Fibroblast of skin of left biceps (primary cell): ENCODE measurements at places on chromosomes 5 and 9.

- DNase-seq = no peak
Observed at GRCh38 chr9:38240051-38240450, 152.5 kb upstream of the ALDH1B1 start.

GRCh38 chr5:178123094-178123965 is 7.5 kb upstream of the RMND5B start:
- DNase-seq = no peak

DNA sequence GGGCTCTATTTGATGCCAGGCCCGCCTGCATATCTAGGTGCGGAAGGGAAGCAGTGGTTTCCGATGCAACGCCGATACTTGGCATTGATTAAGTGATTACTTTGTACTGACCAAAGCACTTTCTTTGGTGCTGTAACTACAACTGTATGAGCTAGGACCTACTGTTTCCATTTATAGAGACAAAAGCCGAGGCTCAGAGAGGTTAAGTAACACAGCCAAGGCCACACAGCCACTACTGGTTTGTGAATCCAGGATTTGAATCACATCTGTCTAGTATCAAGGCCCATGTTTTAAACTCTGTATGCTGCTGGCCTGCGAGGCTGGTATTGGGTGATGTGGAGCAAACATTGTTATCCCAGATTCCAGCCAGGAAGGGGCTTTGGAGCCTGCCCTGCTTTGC is 41.4 kb downstream of the MVB12B start:
- DNase-seq = no peak

DNA sequence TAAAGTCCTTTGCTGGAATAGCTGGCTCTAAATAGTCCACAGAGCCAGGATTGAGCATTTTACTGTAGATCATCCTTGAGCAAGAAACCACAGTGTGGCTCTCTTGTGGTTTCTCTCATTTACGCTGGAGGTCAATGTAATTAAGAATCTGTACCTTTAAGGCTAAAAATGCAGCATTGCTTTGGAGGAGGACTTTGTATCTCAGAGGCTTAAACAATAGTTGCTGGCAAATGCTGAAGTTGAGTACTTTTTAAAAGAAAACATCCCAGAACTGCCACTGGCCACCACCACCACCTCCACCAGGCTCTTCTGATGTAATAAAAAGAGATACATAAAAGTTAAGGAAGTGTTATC is 177.3 kb upstream of the ADAMTSL1 start:
- DNase-seq = no peak

- no peak for DNase-seq
Observed at GRCh38 chr9:130084337-130084736, 30.6 kb downstream of the GPR107 start.

GRCh38 chr9:124216474-124217176 is 41.1 kb upstream of the NEK6 start:
- DNase-seq = no peak

- DNase-seq = no peak
Observed at GRCh38 chr5:2259494-2260107, 376.9 kb upstream of the IRX4 start.

DNA sequence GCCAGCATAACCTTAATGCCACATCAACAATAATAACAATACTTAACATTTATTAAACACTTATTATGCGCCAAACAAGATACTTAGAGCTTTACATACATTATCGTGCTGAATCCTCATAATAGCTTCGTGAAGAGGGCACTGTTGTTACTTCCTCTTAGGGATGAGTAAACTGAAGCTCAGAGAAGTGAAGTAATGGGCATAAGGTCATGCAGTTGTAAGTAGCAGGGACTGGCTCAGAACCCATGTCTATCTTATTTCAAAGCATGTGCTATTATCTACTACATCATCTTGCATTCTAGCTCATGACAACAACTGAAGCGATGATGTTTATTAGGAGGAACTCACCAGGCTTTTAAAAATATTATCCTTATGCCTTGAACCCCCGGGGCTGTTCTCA is 34.9 kb upstream of the PPP3R2 start:
- DNase-seq = no peak

DNA sequence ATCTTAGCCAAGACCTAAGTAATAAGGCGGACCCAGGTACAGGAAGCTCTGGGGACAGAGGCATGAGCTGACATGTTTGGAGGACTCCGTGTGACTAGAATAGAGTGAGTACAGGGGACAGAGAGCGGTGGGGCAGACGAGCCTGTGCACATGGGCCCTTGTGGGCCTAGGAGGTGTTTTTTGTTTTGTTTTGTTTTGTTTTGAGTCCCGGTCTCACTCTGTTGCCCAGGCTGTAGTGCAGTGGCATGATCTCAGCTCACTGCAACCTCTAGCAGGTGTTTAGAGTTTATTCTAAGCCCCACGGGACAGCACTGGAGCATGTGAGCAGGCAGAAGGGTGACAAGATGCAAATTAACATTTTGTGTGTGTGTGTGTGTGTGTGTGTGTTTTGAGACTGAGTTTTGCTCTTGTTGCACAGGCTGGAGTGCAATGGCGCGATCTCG is 3.1 kb upstream of the EEIG1 start:
- no peak for DNase-seq

DNA sequence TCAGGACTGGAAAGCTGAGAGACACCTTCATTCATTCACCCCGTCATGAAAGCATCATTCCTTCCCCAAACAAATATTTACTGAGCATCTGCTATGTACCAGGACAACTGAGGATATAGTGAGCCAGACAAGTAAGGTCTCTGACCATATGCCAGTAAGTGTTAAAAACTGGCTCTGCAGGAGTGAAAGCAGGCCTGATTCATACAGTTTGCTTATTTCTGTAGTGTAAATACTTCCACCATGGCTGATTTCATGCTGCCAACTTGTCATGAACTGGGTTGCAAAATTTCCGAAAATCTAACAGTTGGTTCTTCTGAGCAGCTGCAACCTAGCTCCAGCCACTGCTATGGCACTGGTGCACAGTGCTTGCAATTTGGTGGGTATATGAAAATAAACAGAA is 68.1 kb downstream of the YIPF5 start:
- no peak for DNase-seq

GRCh38 chr9:134946663-134947062 is 29.0 kb upstream of the FCN1 start:
- no peak for DNase-seq

- no peak for DNase-seq
Observed at GRCh38 chr9:18703151-18703900, 229.4 kb downstream of the ADAMTSL1 start.

GRCh38 chr5:107799306-107799705 is 128.6 kb upstream of the EFNA5 start:
- no peak for DNase-seq

DNA sequence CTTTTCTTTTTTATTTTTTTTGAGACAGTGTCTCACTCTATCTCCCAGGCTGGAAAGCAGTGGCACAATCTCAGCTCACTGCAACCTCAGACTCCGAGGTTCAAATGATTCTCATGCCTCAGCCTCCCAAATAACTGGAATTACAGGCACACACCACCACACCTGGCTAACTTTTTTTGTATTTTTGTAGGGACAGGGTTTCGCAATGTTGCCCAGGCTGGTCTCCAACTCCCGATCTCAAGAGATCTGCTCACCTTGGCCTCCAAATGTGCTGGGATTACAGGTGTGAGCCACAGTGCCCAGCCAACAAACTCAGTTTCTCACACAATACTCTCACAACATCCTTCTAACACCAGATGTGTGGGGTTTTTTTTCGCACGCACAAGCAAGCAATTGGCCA is 22.1 kb downstream of the AFF4 start:
- no peak for DNase-seq
